Endothelial cell of umbilical vein (primary cell): ENCODE measurements at places on chromosomes 1 and 21.

GRCh38 chr21:15397258-15397657 lies 332.5 kb upstream of the NRIP1 start:
- DNase-seq: no peak

- peak; percentile 37 for DNase-seq
Measured at GRCh38 chr1:149937759-149938158, 1.1 kb upstream of the MTMR11 start.

- DNase-seq: no peak
Measured at GRCh38 chr1:234405676-234406075, 32.4 kb downstream of the COA6 start.

DNA sequence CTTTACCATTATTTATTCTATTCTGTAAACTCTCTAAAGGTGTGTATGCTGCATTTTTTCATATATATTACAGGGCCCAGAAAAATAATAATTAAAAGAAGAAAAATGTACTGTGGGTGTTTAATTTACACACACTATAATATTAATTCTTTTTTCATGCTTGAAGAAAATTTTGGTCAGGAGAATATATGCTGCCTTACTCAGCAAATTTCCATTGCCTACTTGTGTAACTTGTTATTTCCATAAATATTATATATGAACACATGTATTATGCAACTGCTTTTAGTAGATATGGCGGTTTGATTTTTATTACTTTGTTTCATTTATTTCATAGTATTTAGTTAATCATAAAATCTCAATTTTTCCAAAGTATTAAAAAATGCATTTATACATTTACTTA lies 46.4 kb upstream of the SERPINC1 start:
- no peak for DNase-seq

DNA sequence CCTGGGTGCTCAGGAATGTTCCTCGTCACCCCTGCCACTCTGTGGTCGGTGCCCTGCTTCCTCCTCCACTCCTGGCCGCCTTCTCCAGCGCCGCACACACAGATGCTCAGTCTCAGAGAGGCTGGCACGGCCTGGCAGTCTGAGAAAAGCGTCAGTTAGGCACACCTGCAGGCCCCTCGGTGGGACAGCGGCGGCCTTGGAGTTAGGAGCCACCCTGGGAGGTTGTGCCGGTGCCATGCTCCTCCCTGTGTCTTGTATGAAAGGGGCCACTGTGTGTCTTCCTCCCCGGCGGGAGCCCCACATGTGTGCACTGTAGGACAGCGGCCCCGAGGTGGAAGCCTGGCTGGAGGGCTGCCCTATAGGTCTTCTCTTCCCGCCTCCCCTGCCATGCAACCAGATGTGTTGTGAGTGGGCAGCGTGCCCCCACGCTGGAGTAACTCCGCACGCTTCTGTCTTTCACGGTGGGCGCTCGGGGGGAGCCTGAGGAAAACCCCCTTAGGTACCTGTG lies 145.2 kb downstream of the PGBD5 start:
- no peak for DNase-seq

DNA sequence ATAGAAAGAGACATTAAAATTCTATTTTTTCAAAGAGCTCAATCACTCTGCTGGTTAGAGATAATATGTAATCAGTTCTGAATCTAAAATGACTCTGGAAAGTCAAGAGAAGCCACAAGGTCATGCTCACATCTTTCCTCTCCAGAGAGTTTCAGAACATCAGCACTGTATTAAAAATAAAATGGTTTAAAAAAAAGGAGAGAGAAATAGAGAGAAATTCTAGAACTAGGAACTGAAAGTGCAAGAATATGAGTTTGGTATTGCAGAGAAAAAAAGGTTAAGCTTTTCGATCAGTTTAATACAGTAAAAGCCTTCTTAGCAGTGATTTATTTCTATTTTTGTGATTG lies 44.0 kb upstream of the DIPK1A start:
- no peak for DNase-seq

GRCh38 chr1:70169018-70169839 lies 36.1 kb downstream of the LRRC40 start:
- no peak for DNase-seq

DNA sequence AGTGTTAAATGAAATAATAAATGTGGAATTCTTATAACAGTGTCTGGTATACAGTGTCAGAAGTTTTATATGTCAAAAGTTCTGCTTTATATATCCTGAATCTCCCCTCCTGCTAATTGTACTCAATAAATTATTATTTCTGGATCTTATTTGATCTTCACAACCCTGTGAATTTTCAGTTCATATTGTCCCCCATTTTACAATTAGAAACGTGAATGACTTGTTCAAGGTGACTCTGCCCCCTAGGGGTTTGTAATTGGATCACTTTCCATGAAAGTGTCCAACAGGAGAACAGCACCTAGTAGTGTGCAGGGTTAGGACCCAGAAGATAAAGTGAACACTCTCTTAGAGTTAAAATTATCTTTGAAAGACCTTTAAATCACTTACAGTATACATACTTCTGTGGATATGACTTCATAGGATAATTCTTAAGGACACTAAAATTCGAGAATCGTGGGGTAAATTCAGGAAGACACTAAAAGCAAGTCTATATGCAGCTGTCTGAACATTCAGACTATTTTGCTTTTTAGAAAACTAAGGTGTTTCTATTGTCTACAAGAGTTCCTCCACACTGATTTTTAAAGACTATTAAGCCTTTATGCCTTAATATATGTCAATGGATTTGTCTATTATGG lies 4.5 kb upstream of the DDR2 start:
- peak; percentile 48 for DNase-seq

DNA sequence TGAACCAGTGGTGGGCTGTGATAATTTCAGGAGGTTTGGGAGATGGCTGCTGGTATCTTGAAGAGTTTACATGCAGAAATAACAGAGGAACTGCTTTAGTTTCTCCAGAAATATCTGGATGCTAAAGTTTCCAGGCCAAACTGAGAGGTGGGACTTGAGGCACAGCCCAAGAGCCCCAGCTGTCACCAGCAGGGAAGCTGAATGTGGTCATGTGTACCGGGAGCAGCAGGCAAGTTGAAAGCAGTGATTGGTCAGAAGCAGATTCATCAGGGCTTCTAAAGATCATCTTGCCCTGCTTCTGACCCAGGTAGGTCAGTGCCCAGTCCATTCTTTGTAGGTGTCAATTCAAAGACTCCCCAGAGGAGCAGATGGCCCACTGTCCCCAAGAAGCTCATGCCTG lies 7.9 kb upstream of the RPTN start:
- no peak for DNase-seq

- peak; percentile 45 for DNase-seq
Measured at GRCh38 chr1:156101880-156102279, 12.6 kb upstream of the LMNA start.

GRCh38 chr1:23854568-23854967 lies 13.5 kb downstream of the FUCA1 start:
- peak; percentile 16 for DNase-seq

- DNase-seq: peak; percentile 22
Measured at GRCh38 chr1:88701275-88701674, 17.2 kb downstream of the PKN2 start.

DNA sequence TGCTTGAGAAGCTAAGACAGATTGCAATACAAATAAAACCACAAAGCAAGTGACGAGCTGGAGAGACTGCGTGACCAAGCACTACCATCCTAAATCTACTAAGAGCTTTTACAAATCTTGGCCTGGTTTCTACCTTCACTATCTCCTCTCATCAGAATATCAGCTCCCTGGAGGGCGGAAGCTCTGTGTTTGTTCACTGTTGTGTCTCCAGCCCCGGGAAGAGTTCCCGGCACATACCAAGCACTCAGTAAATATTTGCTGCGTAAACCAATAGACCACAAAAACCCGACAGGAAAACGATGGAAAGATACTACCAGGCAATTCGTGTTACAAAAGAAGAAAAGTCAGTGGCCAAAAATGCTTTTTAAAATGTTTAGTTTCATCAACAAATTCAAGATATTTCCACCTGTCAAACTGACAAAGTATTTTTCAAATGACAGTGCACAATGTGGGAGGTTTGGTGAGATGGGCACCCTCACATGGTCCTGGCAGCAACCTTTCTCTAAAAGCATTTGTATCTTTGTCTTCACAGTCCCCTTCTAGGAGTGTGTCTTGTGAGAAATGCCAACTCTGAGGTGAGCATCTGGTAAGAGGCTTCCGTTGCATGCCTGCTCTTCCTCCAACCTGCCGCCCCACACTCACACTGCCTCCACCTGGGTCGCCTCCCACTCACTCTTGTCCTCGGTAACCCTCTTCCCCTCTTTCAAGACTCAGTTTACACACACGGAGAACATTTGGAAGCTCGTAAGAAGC lies 34.7 kb downstream of the SLC1A7 start:
- no peak for DNase-seq

DNA sequence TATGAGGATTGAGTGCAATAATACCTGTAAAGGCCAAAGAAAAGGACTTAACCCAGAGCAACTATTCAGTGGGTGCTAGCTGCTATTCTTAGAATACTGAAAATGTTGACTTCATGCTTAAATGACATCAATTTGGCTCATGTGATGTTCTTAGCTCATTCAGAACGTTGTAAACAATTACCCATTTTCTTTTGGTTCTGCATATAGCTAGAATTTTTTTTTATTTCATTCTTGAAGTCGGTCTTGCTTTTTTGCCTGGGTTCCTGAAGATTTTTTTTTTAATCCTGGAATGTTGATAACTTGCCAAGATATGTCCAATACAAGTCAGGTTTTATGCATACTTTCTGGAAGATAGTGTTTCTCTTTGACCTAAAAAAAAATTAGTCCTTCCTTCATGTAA lies 772.0 kb downstream of the LTN1 start:
- peak; percentile 16 for DNase-seq

- DNase-seq: no peak
Measured at GRCh38 chr1:54402896-54403295, 3.3 kb downstream of the SSBP3 start.

- DNase-seq: no peak
Measured at GRCh38 chr1:171674431-171675405, 22.2 kb upstream of the MYOC start.

- peak; percentile 54 for DNase-seq
Measured at GRCh38 chr1:63316984-63317816, 5.2 kb upstream of the FOXD3 start.

DNA sequence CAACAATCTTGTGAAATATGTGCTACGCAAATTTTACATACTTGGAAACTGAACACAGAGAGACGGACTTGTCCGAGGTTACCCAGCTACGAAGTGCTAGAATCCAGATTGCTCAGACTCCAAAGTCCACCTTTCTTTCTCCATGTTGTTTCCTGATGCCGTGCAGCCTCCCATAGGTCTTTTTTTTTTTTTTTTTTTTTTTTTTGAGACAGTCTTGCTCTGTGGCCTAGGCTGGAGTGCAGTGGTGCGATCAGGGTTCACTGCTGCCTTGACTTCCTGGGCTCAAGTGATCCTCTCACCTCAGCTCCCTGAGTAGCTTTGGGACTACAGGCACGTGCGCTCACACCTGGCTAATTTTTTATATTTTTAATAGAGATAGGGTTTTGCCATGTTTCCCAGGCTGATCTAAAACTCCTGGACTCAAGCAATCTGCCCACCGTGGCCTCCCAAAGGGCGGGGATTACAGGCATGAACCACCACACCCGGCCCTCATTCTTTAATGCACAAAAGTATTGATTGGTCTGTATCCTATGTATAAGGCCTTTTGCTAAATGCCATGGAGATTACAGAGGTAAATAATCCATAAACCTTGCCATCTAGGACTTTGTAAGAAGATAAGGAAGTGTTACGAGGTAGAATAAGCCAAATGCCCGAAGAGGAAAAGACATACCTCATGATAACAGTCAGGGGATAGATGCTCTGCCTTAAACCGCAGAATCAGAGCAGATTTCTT lies 92.8 kb downstream of the C1orf21 start:
- no peak for DNase-seq

DNA sequence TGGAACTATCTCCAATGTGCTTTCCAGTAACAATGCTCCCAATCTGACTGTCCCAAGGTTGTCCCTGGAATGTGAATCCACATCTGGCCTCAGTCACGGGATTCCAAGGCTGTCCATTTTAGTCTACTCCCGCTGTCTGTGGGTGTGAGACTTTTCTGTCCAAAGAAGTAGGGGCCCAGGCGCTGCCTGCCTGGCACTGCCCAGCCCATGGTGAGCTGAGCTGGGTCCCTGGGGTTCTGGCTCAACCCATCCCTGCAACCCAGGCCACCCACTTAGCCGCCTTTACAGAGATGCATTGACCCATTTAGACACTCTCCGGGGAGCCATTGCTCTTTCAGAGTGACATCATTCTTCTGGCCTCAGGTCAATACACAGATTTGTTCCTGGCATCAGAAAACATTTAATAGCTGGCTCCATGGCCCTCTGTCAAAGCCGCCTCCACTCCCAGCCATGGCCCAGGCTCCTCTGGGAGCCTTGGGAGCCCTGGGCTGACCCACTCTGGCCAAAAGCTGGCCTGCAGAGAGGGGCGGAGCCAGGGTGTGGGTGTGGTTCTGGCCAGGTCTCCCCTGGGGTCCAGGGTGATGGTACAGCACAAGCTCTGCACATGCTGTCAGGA lies 47.2 kb upstream of the PAX7 start:
- no peak for DNase-seq

DNA sequence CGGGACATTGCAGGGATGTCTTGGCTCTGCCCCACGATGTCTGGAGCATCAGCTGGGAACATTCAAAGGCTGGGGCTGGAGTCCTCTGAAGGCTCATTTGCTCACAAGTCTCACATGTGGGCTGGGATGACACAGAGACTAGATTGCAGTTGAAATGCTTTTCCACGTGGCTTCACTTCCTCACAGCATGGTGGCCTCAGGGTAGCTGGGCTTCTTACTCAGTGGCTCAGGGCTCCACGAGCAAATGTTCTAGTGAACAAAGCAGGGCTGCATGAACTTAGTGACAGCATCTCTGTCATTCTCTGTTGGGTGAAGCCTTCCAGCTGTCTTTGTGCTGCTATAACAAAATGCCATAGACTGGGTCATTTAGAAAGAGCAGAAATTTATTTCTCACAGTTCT lies 247.0 kb upstream of the POU3F1 start:
- no peak for DNase-seq

GRCh38 chr1:220207411-220207810 lies 64.8 kb downstream of the RAB3GAP2 start:
- no peak for DNase-seq

- no peak for DNase-seq
Measured at GRCh38 chr1:216710598-216711333, 12.5 kb downstream of the ESRRG start.
